ENCODE measurements at places on chromosomes 11 and 22.

GRCh38 chr11:2885017-2885677 is 428 bp downstream of the CDKN1C start:
- no peak for DNase-seq

GRCh38 chr11:64044730-64045393 is 9.1 kb downstream of the FLRT1 start:
- no peak for DNase-seq

DNA sequence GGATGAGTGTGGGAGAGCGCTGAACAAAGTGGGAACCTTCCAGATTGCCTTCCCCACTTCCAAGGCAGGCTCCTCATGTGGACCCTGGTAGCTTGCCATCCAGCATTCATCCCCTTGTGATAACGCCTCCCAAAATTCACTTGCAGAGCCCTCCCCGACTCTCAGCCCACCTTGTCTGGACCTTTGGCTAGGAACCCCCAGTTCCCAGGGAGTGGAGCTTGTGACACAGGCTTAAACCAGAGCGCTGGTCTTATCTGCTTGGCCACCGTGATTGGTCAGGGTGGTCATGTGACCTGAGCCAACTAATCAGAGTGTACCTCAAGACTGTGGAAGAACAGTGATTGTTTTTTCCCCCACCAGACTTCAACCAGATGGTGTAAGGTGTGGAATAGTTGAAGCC is 9.6 kb upstream of the SLC35C1 start:
- DNase-seq = no peak

DNA sequence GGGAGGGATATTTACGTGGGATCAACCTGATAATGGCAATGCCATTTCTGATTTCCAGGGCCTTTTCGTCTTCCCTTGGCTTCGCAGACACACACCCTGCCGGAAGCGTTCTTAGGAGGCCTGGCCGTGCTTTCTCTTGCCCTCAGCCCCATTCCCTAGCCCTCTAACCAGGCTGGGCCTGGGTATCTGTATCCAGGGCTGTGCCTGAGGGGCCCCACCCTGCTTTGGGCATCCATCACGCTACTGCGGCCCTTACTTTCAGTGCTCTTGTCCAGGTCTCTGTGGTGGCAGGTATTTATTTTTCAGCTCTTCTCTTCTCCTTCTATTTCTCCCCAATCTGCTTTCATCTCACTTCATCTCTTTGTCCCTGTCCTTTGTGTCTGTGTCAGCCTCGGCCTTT is 105.0 kb downstream of the ZBTB16 start:
- no peak for DNase-seq

GRCh38 chr11:45801723-45802315 is 3.1 kb upstream of the SLC35C1 start:
- no peak for DNase-seq

- DNase-seq = no peak
Observed at GRCh38 chr11:19962801-19963175, 197.5 kb downstream of the DBX1 start.

GRCh38 chr22:47678636-47679287 is 916.3 kb downstream of the TBC1D22A start:
- no peak for DNase-seq

DNA sequence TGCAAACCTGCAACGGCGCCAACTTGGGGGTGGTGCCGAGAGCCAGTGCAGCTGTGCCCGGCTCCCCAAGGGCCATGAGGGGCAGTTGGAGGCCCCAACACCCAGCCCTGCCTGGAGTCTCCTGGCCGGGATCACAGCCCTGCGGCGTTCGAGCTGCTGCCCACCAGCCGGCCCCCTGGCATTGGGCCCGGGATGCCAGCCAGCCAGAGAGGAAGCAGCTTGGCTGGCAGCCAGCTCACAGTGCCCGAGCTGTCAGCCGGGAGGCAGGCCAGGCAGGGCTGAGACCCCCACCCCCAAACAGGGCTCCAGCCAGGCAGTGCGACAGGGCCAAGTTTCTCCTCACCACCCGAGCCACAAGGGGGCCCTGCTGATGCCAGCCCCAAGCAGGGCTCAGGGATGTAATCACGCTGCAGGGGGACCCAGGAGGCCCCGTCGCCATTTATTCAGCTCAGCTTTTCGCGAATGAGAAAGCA is 26.0 kb upstream of the TCF20 start:
- no peak for DNase-seq

DNA sequence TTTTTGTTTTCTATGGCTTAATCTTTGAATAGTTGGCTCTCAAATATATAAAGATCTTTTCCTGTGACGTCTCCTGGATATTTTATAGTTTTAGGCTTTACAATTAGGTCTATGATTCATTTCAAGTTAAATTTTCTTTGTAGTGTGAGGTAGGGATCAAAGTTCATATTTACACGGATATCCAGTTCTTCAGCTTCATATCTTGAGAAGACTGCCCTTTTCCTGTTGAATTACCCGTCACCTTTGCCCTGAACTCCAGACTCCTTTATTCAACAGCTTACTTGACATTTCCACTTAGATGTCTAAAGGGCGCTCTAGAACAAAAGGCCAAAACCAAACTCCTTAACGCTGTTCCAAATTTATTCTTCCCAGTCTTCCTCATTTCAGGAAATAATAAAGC is 51.7 kb downstream of the TTC17 start:
- DNase-seq = no peak

- DNase-seq = no peak
Observed at GRCh38 chr11:32435152-32435480, 223 bp downstream of the WT1 start.

GRCh38 chr11:71153005-71153390 is 99.4 kb downstream of the SHANK2 start:
- no peak for DNase-seq

DNA sequence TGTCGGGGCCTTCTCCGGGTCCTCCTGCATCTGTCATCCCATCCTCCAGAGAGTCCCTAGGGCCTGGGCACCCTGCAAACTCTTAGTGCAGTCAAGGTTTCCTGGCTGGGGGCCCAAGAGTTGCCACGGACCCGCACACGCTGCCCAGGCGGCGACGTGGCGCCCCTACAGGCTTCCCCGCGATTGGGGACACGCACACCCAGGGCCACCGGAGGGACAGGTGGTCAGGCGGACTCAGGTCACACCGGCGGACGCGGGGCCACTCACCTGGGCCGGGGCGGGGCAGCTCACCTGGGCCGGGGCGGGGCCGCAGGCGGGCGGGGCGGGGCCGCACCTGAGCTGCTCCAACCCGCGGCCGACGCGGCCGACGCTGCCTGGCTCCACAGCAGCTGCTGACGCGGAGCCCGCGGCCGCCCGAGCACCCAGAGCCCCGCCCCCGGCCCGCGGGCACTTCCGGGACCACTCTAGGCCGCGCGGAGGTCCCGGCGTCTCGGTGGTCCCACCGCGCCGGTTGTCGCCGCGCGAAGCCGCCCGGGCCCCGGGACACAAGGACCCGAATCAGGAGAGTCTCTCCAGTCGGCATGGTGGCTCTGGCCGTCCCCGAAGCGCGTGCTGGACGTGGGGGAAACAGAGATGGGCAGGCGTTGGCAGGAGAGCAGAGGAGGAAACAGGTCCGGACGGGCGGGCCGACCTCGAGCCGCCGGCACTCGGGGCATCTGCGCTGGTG is at the start of gene ZNF70:
Gene ZNF70 (minus strand): TSS at position 399 of the 727 bp plus-strand sequence. CDS start 5,972 bp downstream, outside the sequence.
- DNase-seq = peak; percentile 80

DNA sequence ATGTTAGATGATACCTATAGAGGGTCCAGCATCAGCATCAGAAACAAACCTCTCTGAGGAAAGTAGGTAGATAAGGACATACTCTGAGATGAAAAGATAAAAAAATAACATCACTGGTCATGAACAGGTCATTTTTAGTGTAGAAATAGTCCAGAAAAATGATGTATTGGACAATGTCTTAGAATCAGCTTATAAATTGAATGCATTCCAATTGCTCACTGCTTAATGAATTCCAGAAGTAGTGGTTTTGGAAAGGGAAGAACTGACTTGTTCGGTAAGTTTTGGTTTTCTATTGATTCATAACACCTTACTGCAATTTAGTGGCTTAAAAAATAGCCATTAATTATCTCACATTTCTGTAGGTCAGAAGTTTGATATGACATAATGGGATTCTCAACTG is 929.5 kb upstream of the CCDC90B start:
- no peak for DNase-seq

- DNase-seq = no peak
Observed at GRCh38 chr11:46918788-46919513, 601 bp upstream of the LRP4 start.

DNA sequence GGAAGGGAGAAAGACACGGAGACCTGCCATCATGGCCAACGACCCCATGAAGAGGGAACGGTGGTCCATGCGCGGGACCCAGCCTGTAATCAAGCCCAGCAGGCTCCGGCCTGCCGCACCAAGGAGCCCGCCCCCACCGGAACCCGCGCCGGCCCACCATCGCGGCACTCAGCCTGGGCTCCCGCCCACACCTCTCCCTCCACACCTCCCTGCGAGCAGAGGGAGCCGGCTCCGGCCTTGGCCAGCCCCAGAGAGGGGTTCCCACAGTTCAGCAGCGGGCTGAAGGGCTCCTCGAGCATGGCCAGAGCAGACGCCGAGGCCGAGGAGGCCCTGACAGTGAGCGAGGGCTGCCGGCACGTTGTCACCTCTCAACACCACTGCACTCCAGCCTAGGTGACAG is 1302.8 kb upstream of the CNTN5 start:
- DNase-seq = no peak

DNA sequence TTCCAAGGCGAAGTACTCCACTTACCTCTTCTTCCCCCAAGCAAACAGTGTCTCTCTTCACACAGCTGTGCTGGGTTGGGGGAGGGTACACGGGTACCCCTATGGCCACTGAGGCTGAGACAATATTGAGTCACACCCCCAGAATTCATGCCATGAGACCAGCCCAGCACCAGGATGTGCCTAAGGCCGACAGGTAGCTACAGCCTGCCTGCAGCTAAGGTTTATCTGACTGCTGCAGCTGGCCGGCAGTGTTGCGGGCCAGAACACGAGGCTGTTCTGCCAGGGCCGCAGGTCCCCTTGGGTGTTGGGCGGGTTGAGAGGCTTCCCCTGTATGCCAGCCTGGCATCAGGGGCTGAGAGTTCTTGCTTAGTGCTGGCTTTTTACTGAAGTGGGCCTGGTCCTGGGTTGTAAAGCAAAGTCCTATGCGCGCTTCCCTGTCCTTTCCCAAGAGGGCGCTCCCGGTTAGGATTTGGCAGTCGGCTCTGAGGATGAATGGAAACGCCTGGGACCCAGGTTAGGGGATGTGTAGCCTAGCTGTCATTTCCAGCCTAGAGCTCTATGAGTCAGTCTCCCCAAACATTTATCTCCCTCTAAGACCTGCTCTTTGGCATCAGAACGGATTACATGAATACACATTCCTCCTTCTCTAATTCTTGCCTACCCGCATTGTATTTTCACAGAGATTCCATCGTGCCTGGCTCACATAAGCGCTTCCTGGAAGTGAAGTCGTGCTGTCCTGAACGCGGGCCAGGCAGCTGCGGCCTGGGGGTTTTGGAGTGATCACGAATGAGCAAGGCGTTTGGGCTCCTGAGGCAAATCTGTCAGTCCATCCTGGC is 7.1 kb downstream of the USP18 start:
- peak; percentile 33 for DNase-seq

- DNase-seq = no peak
Observed at GRCh38 chr11:69504127-69504526, 22.7 kb downstream of the LINC01488 start.

DNA sequence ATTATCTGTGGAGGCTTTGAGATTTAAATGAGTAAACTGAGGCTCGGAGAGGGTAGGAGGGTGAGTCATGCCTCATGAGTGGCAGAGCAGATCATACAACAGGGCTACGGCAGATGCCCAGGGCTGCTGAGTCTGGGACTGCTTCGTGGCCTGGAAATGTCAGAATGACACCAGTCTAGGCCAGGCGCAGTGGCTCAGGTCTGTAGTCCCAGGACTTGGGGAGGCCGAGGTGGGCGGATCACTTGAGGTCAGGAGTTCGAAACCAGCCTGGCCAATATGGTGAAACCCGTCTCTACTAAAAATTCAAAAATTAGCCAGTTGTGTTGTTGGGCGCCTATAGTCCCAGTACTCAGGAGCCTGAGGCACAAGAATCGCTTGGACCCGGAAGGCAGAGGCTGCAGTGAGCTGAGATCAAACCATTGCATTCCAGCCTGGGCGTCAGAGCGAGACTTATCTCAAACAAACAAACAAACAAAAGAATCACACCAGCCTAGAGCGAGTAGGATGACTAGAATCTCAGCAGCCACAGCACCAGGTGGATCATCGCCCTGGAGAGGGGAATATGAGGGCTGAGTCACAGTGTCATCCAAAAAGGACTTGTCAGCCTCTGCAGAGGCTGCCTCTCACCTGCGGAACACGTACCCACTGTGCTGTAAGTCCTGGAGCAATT is 48.6 kb upstream of the ADA2 start:
- DNase-seq = no peak

GRCh38 chr11:114915871-114916805 is 237.8 kb downstream of the NXPE2 start:
- no peak for DNase-seq

GRCh38 chr22:31262312-31263133 is 29.8 kb downstream of the PIK3IP1 start:
- DNase-seq = no peak

Measured in activated CD4-positive, alpha-beta T cell treated with anti-CD3 and anti-CD28 coated beads for 4 hours (primary cell).